ENCODE measurements at places on chromosomes 2 and 18.

DNA sequence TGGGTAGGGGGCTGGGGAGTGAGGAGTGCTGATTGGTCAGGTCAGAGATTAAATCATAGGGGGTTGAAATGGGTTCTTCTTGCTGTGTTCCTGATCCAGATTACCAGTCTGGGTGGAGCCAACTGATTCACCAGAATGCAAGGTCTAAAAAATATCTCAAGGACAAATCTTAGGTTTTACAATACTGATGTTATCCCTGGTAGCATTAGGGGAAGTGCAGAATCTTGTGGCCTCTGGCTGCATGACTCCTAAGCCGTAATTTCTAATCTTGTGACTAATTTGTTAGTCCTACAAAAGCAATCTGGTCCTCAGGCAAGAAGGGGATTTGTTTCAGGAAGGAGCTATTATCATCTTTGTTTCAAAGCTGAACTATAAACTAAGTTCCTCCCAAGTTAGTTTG lies 289.2 kb upstream of the KYNU start:
- DNase-seq: no peak

DNA sequence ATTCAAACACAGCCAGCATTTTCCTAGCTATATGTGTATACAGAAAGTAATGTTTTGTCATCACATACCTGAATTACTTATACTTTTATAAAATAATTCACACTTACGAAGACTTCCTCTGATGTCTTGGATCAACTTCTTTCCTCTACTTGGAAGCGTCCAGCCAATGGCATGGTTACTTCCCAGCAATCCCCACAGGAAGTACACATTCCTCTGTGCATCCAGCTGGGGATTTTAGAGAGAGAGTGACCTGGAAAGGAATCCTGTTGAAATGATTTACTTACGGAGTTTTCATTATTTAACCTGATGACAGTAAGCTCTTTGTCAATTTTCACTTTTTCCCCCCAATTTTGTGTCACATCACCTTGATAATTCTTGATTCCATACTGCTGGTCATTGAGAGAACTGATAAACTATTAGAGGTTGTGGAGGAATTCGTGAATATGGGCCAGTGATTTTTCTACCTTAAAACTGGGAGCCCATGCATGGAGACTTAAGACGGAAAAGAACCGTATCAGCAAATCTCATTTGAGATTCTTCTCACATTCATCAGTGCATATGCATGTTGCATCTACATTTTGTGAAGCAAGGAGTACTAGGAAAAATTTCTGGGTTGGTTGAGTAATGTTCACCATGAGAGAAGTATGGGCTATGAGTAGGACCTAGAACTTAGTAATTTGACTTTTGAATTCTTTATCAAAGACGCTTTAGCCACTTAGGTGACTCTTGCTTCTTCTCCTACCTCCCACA lies 9.0 kb upstream of the IL18R1 start:
- no peak for DNase-seq

- no peak for DNase-seq
Observed at GRCh38 chr2:17171446-17172049, 346.7 kb downstream of the RAD51AP2 start.

DNA sequence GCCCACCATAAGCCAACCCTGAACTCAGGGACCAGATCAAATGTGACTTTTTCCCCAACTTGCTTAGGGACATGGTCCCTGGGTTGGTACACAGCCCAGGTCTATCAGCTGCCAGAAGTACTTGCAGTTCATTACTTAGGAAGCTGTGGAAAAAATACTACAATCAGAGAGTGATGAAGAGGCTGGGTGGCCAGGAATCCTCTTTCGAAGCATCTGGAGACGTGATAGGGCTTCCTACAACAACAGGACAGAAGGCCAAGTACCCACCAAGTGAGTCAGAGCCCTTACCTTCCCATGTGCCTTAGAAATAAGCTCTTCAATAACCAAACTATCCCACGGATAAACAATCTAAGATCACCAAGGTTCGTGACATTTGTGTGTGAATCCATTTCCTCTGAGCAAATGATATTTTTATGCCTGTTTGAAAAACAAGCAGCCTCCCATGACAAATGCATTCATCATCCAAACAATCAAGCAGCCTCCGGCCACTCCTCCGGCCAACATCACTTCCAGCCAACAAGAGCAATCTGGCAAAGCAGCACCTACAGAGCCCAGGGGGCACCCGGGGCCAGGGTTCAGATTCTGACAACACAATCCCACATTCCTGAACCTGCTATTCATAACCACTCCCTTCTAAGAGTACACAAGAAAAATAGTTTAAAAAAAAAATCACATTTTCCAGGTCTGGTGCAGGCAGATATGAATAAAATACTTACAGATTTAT lies 26.4 kb downstream of the TBC1D8 start:
- no peak for DNase-seq

GRCh38 chr2:85753525-85754312 lies at the start of gene ATOH8:
TSS of gene ATOH8 (plus strand) at chr2:85753991. CDS start at chr2:85754190, 199 bp downstream.
- DNase-seq: peak; percentile 2

DNA sequence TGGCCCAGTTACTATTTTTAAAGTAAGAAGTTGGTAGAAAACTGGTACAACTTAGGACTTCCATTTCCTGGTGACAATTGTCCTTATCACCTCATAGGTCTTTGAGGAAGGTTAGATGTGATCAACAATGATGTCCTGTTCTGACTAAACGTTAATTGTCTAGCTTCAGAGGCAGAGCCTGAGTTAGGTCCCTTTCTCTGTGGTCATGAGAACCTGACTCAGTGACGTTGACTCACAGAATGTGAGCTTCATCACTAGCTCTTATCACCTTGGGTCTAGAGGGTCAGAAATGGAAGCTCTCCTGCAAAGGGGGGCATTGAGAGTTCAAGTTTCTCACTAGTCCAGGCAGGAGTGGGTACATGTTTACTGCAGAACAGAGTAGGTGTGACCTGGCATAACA lies 60.6 kb upstream of the ATP8B1 start:
- no peak for DNase-seq

DNA sequence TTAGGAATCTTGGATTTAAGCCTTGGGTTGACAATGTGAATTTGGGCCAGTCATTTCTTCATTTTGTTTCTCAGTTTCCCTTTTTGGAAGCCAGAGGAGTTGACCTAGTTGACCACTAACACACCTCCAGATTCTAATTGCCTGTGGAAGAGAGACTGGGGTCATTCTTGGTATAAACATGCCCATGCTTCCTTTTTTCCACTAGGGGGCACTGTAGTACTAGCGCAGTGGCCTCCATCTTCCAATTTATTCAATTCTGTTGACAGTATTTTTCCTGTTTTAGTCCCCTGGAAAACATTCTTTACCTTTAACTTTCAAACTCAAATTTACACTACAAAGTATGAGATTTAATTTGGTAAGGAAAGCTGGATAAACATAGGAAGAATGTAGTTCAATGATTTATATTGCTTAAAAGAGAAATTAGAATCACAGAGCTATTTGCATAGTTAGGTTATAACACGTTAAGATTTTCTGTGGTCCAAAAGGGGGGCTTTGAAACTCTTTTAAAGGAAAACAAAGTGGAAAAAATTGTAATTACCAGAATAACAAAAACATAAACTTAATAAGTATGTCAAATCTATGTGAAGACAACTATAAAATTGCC lies 57.5 kb upstream of the AGPS start:
- peak; percentile 22 for DNase-seq

DNA sequence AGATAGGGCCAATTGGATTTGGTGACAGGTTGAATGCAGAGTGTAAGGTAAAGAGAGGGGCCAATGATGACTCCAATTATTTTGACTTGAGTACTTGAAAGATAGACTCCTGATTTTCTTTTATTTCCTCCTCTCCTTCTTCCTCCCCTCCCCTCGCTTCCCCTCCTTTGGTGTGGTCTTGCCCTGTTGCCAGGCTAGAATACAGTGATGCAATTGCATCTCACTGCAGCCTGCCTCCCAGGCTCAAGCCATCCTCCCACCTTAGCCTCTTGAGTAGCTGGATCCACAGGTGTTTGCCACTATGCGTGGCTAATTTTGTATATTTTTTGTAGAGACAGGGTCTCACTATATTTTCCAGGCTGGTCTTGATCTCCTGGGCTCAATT lies 2.3 kb downstream of the DGUOK start:
- no peak for DNase-seq

DNA sequence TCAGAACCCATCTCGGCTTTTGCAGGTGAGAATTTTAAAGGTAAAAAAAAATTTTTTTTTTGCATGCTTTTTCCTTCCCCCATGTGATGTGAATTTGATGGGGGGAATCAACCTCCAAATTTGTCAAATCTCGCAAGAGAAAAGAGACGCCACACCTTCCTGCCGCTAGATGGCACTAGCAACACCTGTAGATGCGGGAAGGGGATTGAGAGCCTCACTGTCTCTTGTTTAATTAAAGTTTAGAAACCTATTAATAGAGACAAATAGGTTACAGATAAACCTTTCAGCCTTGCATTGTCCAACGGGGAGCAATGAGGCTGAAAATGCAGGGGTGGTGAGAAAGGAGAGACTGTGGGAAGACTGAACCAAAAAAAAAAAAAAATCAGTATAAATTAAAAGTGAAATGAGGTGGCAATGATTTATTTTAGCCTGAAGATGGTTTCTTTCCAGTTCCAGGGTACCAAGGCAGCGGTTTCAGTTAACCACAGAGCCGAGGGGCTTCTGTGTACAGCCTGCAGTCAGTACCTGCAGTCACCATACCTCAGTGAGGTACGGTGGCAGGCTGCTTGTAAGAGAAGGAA lies 84.6 kb downstream of the NRP2 start:
- DNase-seq: no peak

DNA sequence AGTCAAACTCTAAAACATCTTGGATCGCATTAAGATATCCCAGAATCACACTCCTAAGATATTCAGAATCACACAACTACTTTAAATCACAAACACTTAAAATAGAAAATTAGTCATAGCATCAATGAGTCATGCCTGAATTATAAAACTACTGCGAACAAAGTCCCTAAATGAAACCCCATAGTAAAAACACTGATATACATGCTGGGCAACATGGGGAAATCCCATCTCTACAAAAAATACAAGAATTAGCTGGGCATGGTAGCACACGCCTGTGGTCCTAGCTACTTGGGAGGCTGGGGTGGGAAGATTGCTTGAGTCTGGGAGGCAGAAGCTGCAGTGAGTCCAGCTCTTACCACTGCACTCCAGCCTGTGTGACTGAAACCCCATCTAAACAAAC lies 101.7 kb downstream of the COBLL1 start:
- DNase-seq: no peak

GRCh38 chr2:201254081-201254730 lies 6.1 kb upstream of the CASP8 start:
- no peak for DNase-seq

GRCh38 chr2:137992039-137992646 lies 27.9 kb downstream of the HNMT start:
- DNase-seq: no peak

- DNase-seq: no peak
Observed at GRCh38 chr2:47401789-47402554, 984 bp upstream of the MSH2 start.

GRCh38 chr18:26993568-26993967 lies 128.1 kb upstream of the AQP4 start:
- DNase-seq: no peak

DNA sequence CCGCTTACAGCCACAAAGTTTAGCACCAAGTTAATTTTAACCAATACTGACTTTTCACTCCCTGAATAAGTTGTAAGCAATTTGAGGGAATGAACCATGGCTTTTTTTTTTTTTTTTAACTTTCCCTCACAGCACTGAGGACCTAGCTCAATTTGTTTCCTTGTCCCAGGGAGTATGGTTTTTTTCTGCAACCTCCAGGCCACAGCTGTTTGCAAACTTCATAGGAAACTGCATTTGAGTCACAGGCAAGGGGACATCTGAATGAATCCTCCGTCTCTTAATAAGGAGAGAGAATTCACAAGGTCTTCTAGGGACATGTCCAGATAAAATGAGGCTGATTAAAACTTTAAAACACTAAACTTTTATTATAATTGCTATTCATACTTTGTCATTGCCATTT lies 181.5 kb downstream of the GFPT1 start:
- no peak for DNase-seq

DNA sequence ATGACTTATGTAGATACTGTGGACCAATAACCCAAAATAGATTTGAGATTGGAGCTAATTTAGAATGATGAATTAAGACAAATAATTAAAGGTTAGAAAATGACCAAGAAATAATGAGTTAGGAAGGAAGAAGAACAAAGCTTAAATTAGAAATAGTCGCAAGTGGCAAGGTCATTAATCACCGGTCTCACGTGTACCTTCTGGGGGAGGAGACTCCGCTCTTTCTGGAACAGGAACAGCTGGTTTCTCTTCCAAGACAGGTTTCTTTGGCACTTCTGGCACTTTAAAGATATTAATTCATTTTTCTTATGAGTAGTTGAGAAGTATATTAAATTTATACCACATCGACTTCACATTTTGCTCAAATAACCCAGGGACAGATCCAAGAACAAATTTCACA lies 156.7 kb downstream of the TTN start:
- DNase-seq: no peak

All from GF-D8 (cell line).